ENCODE measurements at places on chromosomes 4 and X. TPM values are rescaled to one million over a fixed set of nuclear protein-coding genes. Genes with fewer than 3 reads are reported as not detected.

GRCh38 chr4:65592089-65592488 is 78.2 kb downstream of the EPHA5 start:
- no peak for DNase-seq

- no peak for DNase-seq
Observed at GRCh38 chr4:42473071-42473684, 75.9 kb downstream of the SHISA3 start.

DNA sequence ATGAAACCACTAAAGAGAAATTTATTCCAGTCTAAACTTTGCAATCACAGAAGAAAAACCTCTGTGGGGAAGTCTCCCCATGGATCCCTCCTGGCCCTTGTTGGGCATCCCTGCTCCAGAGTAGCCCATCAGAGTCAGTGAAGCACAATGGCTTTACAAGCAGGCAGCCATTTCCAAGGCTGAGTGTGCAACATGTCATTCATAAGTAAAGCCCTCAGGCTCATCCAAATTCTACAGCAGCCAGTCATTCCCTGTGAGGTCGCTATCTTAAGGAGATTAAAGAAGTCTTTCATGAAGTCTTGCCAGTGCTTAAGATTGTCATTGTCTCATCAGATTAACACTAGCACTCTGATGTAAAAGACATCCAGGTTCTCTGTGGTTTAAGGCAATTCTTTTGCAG is 17.0 kb upstream of the MAPK10 start:
- no peak for DNase-seq

Gene RGN
- 0.30 TPM for total RNA-seq

Gene MAOA
- 0.25 TPM for total RNA-seq
